ENCODE measurements at places on chromosomes 2 and 18. TPM values are rescaled to one million over a fixed set of nuclear protein-coding genes. Genes with fewer than 3 reads are reported as not detected.

Gene TBR1
- 0.05 TPM for total RNA-seq

Gene VWC2L
- not detected for total RNA-seq

Gene INO80D
- total RNA-seq, result 34.1 TPM

Gene MYO3B
- 0.78 TPM for total RNA-seq

Gene ERBB4
- total RNA-seq, result not detected

Gene GPR45
- not detected for total RNA-seq

Gene SPHKAP
- total RNA-seq, result not detected

Gene TSPYL6
- not detected for total RNA-seq

Gene MPP4
- total RNA-seq, result 0.15 TPM

Gene KIAA2012
- total RNA-seq, result not detected

Gene ANKRD53
- not detected for total RNA-seq

Gene RAX
- total RNA-seq, result not detected
